ENCODE measurements at places on chromosomes 7 and 10. TPM values are rescaled to one million over a fixed set of nuclear protein-coding genes. Genes with fewer than 3 reads are reported as not detected.

GRCh38 chr7:29350351-29350750, 155.8 kb downstream of the CHN2 start:
- no peak for DNase-seq

- DNase-seq = peak; percentile 67
These were observed 13.0 kb upstream of the CHST15 start for GRCh38 chr10:124106241-124106879.

DNA sequence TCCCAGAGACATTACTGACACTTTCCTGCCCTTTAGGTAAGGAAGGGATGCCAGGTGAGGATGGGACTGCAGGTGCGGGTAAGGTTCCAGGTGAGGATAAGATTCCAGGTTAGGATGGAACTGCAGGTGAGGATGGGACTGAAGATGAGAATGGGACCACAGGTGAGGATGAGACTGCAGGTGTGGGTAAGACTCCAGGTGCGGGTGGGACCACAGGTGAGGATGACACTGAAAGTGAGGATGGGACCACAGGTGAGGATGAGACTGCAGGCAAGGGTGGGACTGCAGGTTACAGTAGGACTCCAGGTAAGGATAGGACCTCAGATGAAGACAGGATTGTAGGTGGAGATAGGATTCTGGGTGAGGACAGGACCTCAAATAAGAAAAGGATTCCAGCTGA, 322.3 kb downstream of the WDR37 start:
- no peak for DNase-seq

GRCh38 chr10:95865814-95866466, 41.8 kb upstream of the CC2D2B start:
- DNase-seq = no peak

GRCh38 chr7:69429911-69430383, 168.3 kb upstream of the AUTS2 start:
- no peak for DNase-seq

DNA sequence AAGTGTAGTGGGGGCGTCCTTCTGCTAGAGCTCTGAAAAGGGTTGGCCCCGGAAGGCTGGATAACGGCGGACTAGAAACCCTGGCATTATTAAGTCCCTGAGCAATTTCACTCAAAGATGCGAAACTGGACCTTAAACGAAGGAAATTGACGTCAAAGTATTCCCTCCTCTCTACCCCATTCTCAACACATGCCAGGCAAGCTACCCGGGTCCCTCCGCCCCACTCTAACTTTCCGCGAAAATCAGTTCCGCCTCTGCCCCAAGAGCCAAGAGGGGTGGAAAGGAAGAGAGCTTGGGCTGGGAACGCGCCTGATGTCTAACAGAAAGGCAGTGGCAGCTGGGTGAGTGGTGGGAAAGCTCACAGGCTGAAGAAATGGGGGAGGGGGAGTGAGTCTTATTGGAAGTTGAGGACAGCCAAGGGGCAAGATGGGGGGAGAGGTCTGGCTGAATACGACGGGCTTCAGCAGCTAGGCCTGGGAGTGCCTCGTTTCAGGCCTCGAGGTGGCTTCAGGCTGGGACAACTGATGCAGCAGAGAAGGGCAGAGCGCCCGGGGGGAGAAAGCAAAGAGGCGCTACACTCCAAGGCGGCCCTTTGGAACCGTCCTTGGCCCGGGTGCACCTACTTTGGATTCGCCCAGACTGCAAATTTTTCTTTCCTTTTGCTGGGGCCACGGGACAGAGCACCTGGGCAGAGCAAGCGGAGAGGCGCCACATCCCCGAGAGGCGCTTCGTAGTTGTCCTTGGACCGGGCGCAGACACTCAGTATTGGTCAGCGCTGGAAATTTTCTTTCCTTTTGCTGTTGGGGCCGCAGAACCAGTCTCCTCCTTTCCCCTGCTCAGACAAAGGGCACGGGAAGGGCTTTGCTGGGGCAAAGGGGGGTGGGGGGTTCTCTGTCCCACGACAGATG, 2.0 kb upstream of the FEZF1 start:
- no peak for DNase-seq

DNA sequence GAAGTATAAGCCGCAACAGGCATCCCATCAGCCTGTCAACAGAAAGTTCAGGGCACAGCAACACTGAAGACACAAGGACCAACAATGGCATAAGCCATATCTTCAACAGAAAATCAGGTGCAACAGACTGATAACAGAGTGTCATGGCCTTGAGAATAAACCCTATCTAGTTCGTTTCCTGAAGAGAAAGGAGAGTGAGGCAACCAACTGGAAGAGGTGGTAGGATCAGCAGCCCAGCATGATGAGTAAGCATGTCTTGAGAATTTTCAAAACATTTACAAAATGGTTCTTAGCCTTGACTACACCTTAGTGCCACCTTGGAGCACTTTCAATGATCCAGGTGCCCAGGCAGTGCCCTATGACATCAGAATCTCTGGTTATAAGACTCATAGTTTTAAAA, 290.2 kb upstream of the SEMA3C start:
- DNase-seq = no peak

DNA sequence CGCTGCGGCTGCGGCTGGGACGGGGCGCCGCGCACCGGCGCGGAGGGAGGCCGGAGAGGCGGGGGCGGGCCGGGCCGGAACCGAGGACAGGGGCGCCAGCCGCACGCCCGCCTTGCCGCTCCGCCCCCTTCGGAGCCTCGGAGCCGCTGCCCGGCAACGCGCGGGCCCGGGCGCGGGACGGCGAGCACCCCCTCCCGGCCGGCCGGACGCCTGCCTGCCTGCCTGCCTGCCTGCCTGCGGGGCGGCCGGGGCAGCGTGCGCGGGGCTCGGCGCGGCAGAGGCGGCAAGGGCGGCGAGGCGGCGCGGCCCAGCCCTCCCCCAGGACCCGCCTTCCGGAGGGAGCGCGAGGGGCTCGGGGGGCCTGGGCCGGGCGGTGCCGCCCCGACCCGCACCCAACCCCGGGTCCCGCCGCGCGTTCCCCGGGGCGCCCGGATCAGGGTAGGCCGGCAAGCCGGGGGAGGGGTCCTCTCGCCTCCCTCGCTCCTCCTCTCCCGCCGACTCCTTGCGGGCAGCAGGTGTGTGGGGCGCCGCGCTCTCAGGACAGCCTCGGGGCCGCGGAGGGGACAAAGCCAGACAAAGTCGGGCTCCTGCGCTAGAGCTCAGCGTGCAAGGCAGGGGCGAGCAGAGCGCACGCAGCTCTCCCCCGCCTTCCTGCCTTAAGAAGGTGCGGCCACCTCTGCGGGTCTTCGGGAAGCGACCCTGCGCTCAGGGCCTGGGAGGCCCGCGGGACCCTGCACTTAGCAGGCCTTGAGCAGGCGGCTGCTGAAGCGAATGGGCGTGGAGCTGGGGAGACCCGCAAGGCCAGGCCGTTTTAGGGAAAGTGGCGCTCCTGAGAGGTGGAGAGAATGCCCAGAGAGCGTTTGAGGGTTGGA, at the start of gene KIAA1549:
TSS of gene KIAA1549 (minus strand) at position 58 of the 872 bp plus-strand sequence. CDS start 120 bp downstream, outside the sequence.
- peak; percentile 84 for DNase-seq

- DNase-seq = peak; percentile 60
These were observed 21.2 kb downstream of the ZMIZ2 start for GRCh38 chr7:44769776-44770294.

- DNase-seq = no peak
These were observed 417.9 kb downstream of the AUTS2 start for GRCh38 chr7:70016044-70016770.

DNA sequence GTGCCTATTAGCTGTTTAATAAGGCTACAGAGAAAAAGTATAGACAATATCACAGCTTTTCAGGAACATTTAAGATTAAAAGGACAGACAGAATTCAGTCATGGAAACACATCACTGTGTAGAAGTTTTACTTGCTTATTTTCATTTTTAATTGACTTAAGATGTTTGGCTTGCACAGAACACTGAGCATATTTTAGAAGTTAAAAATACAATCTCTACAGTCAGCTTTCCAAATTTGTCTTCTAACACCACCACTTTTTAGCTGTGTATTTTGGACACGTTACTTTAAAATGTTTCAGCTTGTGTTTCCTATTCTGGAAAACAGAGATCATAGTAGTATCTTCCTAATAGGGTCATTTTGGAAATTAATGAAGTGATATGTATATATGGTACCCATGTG, 11.8 kb downstream of the CFAP69 start:
- no peak for DNase-seq

DNA sequence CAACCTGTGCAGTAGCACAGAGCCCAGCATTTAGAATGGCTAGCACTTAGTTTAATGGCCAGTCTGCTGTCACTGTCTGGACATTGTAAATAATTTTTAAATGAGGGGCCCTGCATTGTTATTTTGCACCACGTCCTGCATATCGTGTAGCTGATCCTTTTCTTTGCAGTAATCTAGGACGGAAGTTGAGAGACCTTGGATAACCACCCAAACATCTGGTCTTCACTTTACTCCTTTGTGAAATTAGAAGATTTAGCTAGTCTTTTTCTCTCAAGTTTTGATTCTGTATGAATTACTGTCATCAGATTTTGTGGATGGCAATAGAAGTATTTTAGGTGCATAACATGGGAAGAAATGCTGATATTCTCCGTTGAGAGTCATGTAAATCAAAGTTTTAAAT, 1.9 kb downstream of the MIOS start:
- DNase-seq = no peak

DNA sequence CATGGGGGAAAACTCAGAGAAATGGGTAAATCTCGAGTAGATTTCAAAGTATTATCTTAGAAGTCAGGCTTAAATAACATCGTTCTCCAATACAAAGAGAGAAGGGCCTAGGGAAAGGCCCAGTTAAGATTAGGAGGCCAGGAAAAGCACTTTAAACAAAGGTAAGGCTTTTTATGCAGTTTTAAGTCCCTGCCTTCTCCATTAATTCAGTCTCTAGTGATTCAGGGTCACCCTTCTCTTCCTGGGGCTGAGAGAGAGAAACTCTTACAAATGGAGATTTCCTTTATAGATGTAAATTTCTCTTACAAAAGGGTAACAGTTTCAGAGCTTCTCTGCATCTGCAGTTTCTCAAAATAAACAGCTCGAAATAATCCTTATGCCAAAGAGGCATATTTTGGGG, 179.3 kb downstream of the HECW1 start:
- no peak for DNase-seq

DNA sequence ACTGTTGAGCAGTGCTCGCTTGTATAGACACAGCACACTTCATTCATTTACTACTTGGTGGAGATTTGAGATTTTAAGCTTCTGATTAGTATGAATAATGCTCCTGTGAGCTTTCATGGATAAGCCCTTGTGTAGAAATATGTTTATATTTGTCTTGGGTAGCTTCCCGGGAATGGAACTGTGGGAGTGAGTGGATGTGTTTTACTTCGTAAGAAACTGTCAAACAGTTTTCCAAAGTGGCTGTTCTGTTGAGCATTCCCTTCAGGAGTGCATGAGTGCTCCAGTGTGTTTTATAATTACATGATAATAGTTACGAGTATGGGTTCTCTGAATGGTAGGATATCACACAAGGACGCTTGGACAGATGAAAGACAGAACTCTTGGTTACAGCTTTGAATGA, 49.4 kb downstream of the VWC2 start:
- DNase-seq = no peak

GRCh38 chr7:136278057-136278456, 300.9 kb upstream of the MTPN start:
- no peak for DNase-seq

DNA sequence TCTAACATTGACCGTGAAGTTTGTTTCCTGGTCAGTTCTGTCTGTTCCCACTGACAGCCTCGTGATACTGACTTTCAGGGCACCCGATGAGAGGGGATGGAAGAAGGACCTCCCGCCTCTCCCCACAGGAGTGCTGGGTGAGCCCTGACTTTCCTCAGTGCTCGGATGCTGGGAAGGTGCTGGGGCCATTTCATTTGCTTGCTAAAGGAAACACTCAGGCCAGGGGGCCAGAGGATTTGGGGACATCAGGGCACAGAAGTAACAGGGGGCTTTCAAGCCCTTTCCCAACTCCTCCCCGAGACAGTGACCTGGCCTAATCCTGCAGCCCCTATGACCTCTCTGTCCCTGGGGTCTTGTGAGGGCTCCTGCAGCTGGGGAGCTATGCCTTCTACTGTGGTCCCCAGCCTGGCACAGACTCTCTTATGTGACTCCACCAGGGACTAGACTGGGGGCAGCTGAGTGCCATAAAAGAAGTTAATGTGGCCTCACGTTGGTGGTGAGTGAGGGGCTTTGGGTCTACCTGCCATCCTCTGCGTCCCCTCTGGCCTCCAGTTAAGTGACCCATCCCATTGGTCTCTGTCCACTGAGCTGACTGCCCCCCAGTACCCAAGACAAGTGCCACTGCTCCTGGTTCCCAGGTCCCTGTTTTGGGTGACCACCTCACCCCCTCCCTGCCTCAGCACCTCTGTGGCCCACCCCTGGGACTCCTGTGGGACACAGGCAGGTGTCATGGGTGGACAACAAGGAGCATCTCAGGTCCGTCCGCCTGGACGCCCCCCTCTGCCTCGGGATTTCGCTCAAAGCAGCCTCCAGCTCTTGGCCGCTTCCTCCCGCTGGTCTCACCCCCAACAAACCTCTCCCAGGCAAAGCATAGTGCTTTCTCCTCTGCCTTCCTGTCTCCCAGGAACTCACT, 33.4 kb upstream of the HSPA12A start:
- no peak for DNase-seq

DNA sequence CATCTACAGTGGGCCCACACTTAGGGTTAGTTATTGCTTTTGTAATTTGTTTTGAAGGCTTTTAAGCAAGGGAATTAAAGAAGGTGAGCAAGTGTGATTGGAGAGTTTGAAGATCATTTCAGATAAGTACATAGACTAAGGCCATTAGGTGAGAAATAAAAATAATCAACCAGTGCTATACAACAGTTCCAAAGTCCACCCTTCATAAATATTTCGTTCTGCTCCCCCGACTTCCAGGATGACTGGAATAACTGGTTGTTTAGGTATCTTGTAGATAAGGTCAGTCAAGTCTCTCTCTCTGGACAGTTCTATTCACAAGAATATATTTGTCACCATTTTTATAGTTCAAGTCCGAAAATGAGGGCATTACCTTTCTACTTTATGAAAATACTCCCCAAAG, 98.0 kb upstream of the MBL2 start:
- DNase-seq = no peak

- no peak for DNase-seq
These were observed 68.0 kb downstream of the CXCL12 start for GRCh38 chr10:44316922-44317215.

GRCh38 chr10:22500656-22501340, 155.5 kb downstream of the SPAG6 start:
- no peak for DNase-seq

The AOAH gene
- total RNA-seq = not detected

The UPK3B gene
- 0.24 TPM for total RNA-seq

The PLCE1 gene
- 19.9 TPM for total RNA-seq

The ADAMTS14 gene
- total RNA-seq = 7.5 TPM

The CALY gene
- total RNA-seq = not detected

The RHOBTB1 gene
- total RNA-seq = 29.6 TPM

The TMEM139 gene
- total RNA-seq = 0.29 TPM

The LRRC61 gene
- total RNA-seq = not detected

The SPDYE9 gene
- total RNA-seq = 0.26 TPM

The PKD1L1 gene
- total RNA-seq = 0.10 TPM

The CYP17A1 gene
- not detected for total RNA-seq

Data from myocyte (in vitro differentiated cells).